EH (cell line): ENCODE measurements at places on chromosomes 2 and 18.

DNA sequence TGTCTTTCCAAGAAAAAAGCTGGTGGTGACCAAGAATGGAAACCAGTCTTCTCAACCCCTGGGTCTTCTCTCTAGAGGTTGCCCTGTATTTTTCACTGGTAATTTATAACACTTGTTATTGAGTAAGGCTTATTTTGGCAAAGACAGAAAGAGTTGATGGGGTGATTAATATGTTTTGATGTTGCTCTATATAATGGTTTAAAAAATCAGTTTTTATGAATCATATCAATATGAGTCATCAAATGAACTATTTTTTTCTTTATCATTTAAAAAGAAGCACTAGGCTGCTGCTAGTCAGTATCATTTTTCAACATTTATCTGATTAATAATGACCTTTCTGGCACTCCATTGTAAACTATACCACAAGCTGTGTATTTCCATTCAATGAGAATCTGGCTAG is 1142.2 kb downstream of the LRP1B start:
- DNase-seq: peak; percentile 16

GRCh38 chr2:42585779-42586178 is 17.3 kb downstream of the MTA3 start:
- DNase-seq: no peak

- no peak for DNase-seq
Measured at GRCh38 chr18:50282521-50283335, 1.4 kb upstream of the MBD1 start.

DNA sequence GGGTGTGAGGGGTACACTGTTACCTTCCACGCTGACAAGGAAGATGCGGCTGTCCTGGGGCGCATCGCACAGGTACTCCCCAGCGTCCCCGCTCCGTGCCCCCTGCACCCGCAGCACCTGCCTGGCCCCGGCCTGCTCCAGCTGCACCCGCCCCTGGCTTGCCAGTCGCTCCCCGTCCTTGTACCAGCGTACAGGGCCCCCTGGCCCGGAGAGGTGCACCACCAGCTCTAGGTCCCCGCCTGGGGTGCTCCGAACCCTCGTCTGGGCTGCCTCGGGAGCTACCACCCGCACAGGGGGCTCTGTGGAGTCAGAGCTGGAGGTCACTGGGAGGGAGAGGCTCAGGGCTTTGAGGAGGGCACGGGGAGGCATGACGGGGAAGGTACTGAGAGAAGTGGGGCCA is 13.5 kb downstream of the TMEM198 start:
- DNase-seq: no peak

- DNase-seq: no peak
Measured at GRCh38 chr2:133475610-133476009, 92.7 kb downstream of the NCKAP5 start.

GRCh38 chr2:158487419-158487818 is 30.7 kb downstream of the PKP4 start:
- DNase-seq: peak; percentile 67

GRCh38 chr18:50232419-50232818 is 33.9 kb downstream of the CFAP53 start:
- no peak for DNase-seq

DNA sequence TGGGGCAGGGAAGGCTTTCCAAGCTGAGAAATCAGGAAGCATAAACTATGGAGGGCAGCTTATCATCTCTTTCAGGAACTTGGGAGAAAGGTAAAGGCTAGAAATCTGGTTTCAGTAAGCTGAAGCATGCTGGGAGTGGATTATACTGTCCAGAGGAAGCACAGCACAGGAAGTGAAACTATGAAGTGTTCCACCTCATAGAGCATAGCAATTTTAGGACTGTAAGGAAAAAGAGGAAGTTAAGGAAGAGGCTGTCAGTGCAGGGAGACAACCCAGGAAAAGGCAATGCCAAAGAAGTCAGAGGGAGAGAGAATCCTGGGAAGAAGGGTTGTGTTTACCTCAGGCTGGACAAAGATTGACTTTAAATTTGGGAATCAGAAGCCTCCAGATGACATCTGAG is 51.9 kb downstream of the EFEMP1 start:
- no peak for DNase-seq

GRCh38 chr2:223744580-223744979 is 92.8 kb downstream of the AP1S3 start:
- peak; percentile 35 for DNase-seq

DNA sequence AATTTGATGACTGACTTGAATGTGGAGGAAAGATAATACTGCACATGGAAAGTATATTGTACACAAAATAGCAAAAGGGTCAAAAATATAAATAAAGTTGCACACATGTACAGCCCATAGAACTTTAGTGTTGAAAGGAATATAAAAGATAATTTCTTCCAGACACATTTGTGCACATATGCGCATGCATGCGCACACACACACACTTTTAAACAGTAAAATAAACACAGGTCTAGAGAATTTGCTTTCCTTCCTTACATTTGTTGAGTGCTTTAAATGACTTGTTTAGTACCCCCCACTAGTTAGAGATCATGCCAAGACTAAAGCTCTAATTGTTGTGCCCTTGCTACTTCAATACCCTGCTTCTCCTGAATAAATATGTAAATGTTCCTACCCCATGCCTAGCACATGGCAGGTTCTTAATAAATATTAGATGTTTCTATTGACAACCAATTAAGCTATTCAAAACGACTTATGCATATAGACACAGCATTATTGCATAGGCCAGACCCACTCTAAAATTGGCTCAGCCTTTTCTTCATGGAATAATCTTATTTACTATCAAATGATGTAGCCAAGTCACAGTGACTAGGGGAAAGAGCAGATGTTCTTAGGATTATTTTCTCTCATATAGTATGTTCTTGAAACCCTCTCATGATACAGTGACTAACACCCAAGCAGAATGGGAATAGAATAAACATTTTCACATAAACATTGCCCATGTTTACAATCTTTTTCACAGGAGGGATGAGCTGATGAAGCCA is 165.5 kb upstream of the ACVR2A start:
- DNase-seq: no peak
